ENCODE measurements at places on chromosomes 7 and 10.

DNA sequence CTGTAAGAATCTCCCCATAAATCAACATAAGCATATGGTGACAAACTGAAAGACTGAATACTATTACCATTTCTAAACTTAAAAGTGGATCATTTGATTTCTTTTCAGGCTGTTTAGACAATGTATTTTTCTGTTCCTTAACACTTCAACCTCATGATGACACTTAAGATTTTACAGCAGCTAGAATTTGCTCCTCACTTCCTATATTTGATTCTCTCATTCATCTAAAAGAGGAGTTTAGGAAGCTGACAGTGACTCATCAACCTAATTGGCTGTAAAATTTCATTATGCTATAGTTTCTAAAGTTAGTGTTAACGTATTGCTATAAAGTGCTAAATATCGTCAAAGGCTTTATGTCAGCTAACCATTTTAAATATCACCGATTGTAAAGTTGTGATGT, 478.7 kb downstream of the GRM8 start:
- no peaks in the 10 kb centered on the region for H3K36me3 ChIP-seq
- H3K27ac ChIP-seq = no peak overlapping the region
- no peak overlapping the region for H3K4me3 ChIP-seq
- no peak for DNase-seq
- H3K4me1 ChIP-seq = no peaks in the 10 kb centered on the region
- H3K27me3 ChIP-seq = no peaks in the 10 kb centered on the region

DNA sequence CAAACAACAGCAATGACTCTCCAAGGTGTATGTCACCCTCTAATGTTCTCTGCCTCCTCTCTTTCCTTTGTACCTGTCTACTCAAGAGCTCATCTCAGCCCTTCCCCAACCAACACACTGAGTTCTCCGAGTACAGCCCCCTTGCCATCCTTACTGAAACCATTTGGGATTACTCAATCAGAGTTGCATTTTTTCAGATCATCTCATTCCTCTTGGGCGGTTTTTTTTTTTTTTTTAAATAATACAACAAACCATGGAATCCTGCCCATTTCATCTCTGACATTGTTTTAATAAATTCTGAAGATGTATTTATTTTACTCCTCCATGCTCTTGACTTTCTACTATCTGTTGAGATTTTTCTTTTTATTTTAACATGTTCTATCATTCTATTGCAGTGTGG, 4.2 kb upstream of the CREB3L2 start:
- no peak for DNase-seq
- H3K4me3 ChIP-seq = no peak overlapping the region
- H3K4me1 ChIP-seq = peaks cover 16% of the 10 kb centered on the region
- H3K27me3 ChIP-seq = peaks cover 3% of the 10 kb centered on the region

- DNase-seq = no peak
- no peak overlapping the region for H3K27ac ChIP-seq
- H3K4me3 ChIP-seq = peak overlapping the region; percentile 65
- peaks cover 2% of the 10 kb centered on the region for H3K36me3 ChIP-seq
Observed at GRCh38 chr10:75408509-75408875, 6.9 kb upstream of the ZNF503 start.

GRCh38 chr10:78944723-78945312, 123.9 kb upstream of the ZMIZ1 start:
- H3K27ac ChIP-seq = no peak overlapping the region
- H3K4me3 ChIP-seq = no peak overlapping the region
- no peaks in the 10 kb centered on the region for H3K36me3 ChIP-seq
- H3K4me1 ChIP-seq = no peaks in the 10 kb centered on the region
- H3K27me3 ChIP-seq = peaks cover 9% of the 10 kb centered on the region

DNA sequence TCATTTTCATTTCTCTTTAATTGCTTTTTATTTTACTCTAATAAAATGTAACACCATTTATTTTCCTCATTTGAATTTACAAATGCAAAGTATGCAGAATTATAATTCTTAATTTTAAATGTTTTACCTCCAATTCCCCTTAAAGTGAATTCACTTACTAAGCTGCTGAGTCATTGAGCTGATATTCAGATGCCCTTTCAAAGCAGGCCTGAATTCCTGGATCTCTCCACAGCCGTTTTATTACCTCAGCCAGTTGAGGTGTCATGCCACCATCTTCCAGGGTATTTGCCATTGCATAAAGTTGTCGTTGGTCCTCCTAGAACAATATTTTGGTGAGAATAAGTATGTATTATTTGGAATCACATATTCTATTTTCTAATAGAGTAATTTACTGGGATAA, 33.2 kb downstream of the GNAT3 start:
- no peak for DNase-seq
- no peaks in the 10 kb centered on the region for H3K27me3 ChIP-seq
- H3K4me3 ChIP-seq = no peak overlapping the region

DNA sequence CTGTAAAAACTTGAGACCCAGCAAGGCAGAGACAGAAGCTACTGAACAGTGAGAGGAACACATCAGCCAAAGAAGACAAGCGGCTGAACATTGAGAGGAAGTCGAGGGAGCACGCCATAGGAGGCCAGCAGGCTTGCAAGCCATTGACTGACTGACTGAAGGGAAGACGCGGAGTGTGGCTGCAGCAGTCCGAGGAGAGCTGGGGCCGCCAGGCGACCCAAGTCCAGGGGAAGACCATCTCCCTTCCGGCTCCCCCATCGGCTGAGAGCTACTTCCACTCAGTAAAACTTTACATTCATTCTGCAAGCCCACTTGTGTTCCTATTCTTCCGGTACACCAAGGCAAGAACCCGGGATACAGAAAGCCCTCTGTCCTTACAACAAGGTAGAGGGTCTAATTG, 167.3 kb upstream of the MBL2 start:
- no peak overlapping the region for H3K27ac ChIP-seq
- no peak overlapping the region for H3K4me3 ChIP-seq
- H3K4me1 ChIP-seq = no peaks in the 10 kb centered on the region

DNA sequence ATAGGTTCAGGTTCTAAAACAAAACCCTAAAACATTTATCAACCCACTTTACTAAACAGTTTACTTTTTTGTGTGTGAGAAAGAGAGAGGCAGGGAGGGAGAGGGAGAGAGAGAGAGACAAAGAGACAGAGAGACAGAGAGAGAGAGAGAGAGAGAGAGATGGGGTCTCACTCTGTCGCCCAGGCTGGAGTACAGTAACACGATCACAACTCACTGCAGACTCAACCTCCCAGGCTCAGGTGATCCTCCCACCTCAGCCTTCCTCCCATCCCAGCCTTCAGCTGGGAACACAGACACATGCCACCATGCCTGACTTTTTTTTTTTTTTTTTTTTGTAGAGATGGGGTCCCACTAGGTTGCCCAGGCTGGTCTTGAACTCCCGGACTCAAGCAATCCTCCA, 52.9 kb downstream of the PARD3 start:
- no peaks in the 10 kb centered on the region for H3K4me1 ChIP-seq
- H3K27ac ChIP-seq = no peak overlapping the region
- no peaks in the 10 kb centered on the region for H3K36me3 ChIP-seq
- no peaks in the 10 kb centered on the region for H3K27me3 ChIP-seq

- H3K27me3 ChIP-seq = no peaks in the 10 kb centered on the region
- H3K27ac ChIP-seq = no peak overlapping the region
- no peak overlapping the region for H3K4me3 ChIP-seq
Observed at GRCh38 chr7:106603346-106603745, 57.6 kb downstream of the CCDC71L start.

- H3K27me3 ChIP-seq = no peaks in the 10 kb centered on the region
- no peak for DNase-seq
- H3K4me3 ChIP-seq = peak overlapping the region; percentile 63
- H3K27ac ChIP-seq = peak overlapping the region; percentile 93
- peaks cover 33% of the 10 kb centered on the region for H3K4me1 ChIP-seq
Observed at GRCh38 chr10:45471059-45471458, 97.0 kb downstream of the ALOX5 start.

DNA sequence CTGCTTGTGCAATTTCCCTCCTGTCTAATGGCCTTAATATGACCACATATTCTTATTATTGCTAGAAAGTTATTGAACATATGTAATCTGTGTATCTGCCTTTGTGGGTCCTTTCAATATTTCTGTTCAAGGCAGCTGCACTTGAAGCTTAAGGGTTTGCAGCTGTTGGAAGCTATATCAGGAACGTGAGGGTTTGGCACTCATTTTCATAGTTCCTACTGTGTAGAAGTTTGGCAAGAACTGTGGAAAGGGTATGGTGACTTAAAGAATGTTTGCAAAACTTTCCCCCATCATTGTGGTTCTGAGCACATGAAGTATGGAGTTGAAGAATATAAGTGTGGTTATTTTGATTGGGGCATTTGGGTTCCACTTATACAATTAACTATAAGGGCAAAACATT, 144.7 kb upstream of the SEMA3A start:
- no peak overlapping the region for H3K4me3 ChIP-seq
- H3K4me1 ChIP-seq = no peaks in the 10 kb centered on the region
- H3K36me3 ChIP-seq = no peaks in the 10 kb centered on the region

DNA sequence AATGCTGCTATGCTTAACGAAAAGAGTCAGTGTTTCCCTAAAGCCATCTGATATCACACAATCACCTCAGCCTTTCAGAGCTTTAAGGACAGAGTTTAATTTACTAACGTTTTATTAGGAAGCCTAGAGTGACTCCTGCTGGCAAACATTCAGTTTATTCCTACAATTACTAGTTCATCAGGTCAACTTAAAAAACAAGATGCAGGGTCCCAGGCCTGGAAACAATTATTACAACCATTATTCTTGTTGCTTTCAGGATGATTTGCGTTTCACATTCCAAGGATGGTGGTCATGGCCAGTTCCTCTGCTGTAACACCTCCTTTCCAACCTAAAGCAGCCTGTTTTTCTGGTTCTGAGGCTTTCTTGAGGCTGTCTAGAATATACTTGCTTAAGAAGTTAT, 1.5 kb upstream of the FAM53B start:
- H3K27ac ChIP-seq = no peak overlapping the region
- no peak overlapping the region for H3K4me3 ChIP-seq
- DNase-seq = no peak
- H3K4me1 ChIP-seq = peaks cover 41% of the 10 kb centered on the region
- H3K36me3 ChIP-seq = peaks cover 10% of the 10 kb centered on the region

DNA sequence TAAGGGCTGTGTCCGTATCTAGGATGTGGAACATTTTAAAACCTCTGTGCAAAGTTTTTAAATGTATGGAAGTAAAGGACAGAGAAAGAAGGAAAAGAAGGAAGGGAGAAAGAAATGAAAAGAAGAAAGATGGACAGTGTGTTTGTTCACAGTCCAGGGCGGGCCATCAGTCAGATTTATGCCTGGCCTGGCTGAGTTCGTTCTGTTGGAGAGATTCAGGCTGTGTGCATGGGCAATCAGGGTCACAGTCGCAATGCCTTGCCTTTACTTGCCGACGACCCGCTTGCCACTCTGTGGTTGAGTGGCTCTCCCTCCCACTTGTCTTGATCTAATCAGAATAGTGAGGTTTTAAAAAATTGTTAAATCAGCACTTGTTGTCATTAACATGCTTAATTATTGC, 369.4 kb upstream of the BMPER start:
- DNase-seq = no peak
- H3K27ac ChIP-seq = no peak overlapping the region
- H3K4me1 ChIP-seq = no peaks in the 10 kb centered on the region
- H3K4me3 ChIP-seq = no peak overlapping the region
- no peaks in the 10 kb centered on the region for H3K36me3 ChIP-seq

DNA sequence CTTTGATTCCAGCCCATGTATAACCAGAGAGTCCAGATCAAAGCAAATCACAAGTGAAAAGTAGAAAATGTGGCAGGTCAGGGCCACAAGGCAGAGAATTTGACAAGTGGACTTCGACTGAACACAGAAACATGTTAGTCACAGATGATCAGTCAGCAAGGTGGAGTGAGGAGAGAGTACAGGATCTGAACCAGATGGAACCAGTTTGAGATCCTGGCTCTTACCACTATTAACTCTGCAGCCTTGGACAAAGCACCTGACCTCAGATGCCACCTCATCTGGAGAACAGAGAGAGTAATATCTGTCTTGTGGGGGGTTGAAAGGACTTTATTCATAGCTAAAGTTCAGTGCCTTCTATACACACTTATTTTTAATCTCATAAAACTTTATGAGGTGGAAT, 4.4 kb downstream of the MRLN start:
- H3K4me1 ChIP-seq = no peaks in the 10 kb centered on the region
- DNase-seq = no peak
- H3K36me3 ChIP-seq = no peaks in the 10 kb centered on the region
- peaks cover 9% of the 10 kb centered on the region for H3K27me3 ChIP-seq

DNA sequence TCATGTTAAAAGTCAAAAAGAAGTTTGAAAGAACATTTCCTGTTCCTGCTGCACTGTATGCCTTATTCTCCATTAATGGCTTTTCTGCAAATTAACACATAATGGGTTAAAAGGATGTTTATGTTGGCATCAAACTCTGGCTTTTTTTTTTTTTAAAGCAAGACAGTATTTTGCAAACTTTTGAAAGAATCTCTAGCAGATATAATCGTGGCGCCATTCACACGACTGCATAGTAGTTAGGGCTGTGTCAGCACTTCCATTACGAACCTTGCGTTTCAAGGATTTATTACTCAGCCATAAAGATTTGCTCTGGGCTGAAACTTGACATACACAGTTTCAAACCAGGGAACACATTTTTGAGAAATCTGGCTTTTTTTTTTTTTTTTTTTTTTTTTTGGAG, 207.8 kb downstream of the DYNC1I1 start:
- no peak overlapping the region for H3K4me3 ChIP-seq
- H3K27ac ChIP-seq = no peak overlapping the region
- H3K36me3 ChIP-seq = no peaks in the 10 kb centered on the region

DNA sequence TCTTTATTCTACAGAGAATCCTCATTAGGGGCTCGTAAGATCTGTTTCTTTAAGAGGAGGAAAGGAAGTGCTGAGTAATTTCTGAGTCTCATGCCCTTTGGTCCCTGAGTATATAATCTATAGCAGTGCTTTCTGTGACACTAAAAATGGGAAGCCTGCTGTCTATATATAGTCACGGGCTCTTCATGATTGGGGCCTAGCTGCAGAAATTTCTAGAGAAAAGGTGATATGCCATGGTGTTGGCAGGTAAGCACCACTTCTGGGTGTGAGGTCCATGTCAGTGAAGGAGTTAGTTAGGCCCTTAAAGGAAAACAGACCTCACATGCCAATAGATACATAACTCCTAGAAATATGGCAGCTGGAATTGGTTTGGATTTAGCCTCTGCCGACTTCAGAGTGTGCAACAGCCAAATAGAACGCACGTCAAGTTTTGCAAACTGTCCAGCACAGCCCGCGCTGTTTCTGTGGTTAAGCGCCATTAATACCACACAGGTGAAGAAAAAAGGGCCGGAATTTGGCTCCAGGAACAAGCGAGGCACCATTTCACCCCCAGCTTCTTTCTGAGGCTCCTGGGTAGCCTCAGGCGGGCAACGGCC, 123.2 kb downstream of the TACC2 start:
- no peak for DNase-seq
- peaks cover 49% of the 10 kb centered on the region for H3K27me3 ChIP-seq
- H3K27ac ChIP-seq = no peak overlapping the region
- no peak overlapping the region for H3K4me3 ChIP-seq
- no peaks in the 10 kb centered on the region for H3K36me3 ChIP-seq

Measured in T-helper 2 cell treated with Interferon-gamma antibody and Interleukin-4, amounts not matched to agents 5 μg/mL and 100 μg/mL, for 36 hours (primary cell).